ENCODE measurements at places on chromosomes 3 and 15.
A peak's percentile ranks its signal among the peaks of the same experiment; 100 is the strongest.

DNA sequence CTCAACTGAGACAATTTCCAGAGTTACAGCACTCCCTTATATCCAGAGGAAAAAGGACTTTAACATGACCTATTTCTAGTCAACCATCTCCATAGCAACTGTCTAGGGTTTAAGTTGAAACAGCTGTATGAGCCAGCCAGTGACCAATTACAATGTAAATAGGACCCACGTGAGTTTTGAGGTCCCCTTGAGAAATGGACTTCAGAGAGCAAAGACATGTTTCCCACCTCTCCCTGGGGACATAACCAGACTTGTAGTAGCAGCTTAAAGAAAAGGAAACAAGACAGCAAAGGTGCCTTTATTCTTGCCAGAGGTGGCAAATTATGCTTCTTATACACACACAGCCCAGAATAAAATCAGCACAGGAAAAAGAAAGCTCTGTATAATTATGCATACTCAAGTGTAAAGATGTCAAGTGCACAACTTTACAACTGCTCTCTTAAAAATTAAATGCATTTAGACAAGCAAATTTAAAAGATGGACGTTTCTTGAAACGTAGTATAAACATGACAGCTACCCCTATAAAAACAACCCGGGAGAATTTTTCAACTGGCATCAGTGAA is 40.2 kb downstream of the SUMF1 start:
- no peak for DNase-seq

DNA sequence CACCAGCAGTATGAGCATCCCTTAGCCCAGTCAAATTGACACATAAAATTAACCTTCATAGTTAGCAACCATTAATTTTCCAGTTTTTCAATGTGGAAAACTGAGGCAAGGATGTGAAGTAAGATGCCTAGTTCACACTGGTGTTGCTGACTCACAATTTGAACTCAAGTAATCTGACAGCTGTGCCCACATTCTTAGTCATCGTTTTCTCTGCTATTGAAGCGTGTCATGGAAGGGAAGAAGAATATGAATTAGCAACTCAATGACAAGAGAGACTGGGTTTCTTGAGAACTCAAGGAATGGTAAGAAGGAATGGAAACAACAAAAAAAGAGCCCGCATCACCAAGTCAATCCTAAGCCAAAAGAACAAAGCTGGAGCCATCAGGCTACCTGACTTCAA is 261.4 kb downstream of the EPHA3 start:
- no peak for DNase-seq

- DNase-seq, result no peak
These were observed 102.4 kb downstream of the FMN1 start for GRCh38 chr15:33091983-33092693.

DNA sequence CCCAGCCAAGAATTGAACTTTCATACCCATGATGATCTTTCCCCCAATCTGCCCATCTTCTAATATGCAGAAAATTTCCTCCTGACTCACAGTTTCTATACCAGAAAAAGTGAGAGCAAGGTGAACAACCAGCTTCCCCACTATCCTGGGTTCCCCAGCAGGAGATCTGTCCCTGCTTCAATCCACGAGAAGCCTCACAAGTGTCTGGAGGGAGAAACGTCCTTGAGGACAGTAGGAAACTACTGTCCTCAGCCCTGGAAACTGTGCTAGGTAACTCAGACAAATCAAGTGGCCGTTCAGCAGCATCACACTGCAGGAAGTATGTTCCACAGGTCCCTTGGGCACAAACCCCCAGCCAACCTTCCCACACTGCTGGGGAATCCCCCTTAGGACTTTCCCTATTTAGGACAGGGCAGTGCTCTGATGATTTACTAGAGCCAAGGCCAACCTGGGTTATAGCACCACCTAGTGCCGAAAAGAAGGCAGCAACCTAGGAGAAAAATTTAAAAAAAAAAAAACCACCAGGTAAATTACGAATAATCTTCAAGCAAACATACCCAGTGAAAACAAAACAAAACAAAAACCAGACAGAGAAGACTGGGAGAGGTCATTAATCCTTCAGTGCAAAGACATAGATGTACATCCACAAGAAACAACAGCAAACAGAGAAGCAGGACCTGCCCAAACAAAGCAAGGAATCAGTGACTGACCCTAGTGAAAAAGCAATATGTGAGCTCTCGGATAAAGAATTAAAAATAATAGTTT is 36.0 kb downstream of the MORC1 start:
- peak; percentile 18 for DNase-seq

DNA sequence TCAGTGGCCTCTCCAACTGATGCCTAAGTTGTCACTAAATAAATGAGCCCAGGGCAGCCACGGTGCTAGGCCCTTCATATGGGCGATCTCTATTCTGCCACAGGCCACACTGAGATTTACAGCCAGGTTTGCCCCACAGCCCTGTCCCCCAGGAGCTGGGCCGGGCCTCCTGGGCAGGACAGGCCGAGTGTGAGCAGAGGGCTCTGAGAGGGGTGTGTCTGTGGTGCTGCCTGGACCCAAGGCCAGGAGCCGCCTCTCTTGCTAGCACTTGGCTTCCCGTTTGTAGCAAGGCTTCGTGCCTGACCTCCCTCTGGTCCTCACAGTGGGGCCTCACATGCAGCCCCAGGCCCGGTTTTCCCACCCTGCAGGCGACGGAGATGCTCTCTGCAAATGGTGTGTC is 67.1 kb upstream of the SEC22A start:
- DNase-seq, result no peak

- DNase-seq, result no peak
These were observed 90.5 kb upstream of the PLCL2 start for GRCh38 chr3:16794257-16794656.

Measured in activated naive CD8-positive, alpha-beta T cell treated with anti-CD3 and anti-CD28 coated beads, Interleukin-2, amount 50 U/mL, for 24 hours (primary cell).